ENCODE measurements at places on chromosomes 2 and 18.

- DNase-seq: no peak
- H3K4me1 ChIP-seq: peaks cover 15% of the 10 kb centered on the region
- H3K4me3 ChIP-seq: no peak overlapping the region
- no peaks in the 10 kb centered on the region for H3K36me3 ChIP-seq
Observed at GRCh38 chr2:26523750-26524149, 45.8 kb upstream of the OTOF start.

DNA sequence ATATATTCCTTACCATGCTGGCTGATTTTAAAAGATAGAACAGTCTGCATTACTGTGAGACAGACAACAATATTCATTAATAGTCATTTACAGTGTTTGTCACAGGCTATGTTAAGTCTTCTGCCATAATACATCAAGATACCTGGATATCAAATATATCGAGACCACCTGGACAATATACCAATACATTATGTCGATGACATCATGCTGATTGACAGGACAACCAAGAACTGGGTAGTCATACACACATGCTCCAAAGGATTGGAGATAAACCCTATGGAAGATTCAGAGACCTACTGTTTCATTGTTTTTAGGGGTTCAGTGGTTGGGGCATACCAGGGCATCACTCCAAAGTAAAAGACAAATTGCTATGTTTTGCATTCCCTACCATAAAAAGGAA, 26.5 kb upstream of the SMCHD1 start:
- H3K36me3 ChIP-seq: peaks cover 12% of the 10 kb centered on the region
- H3K27ac ChIP-seq: no peak overlapping the region
- H3K4me3 ChIP-seq: no peak overlapping the region
- no peaks in the 10 kb centered on the region for H3K27me3 ChIP-seq
- peaks cover 15% of the 10 kb centered on the region for H3K4me1 ChIP-seq
- no peak for DNase-seq

DNA sequence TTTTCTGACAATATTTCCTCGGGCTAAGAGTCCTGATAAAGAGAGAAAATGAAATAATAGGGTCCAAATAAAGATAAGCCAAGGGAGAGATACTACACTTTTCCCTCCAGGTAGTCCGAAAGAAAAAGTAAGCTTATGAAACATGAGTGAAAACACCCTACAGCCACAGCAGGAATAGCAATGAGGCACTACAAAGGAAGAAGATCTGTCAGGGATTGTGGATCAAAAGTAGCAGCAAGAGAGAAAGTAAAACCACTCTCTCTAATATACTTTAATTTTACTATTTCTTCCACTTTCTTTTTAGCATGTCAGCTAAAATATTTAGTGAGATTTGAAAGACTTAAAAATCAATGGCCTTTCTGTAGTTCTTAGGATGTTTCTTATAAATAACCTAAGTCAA, 1601.8 kb downstream of the LRP1B start:
- no peak for DNase-seq
- H3K36me3 ChIP-seq: no peaks in the 10 kb centered on the region
- H3K4me3 ChIP-seq: no peak overlapping the region
- no peaks in the 10 kb centered on the region for H3K27me3 ChIP-seq

DNA sequence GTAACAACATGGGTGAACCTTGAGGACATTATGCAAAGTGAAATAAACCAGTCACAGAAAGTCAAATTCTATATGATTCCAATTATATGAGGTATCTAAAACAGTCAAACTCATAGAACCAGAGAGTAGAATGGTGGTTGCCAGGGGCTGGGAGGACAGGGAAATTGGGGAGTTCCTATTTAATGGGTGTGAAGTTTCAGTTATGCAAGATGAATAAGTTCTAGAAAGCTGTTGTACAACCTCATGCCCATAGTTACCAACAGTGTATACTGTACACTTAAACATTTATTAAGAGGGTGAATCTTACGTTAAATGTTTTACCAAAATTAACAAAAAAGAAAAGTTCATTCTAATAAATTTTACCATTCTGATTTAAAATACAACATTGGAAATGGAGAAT, 92.7 kb upstream of the WDSUB1 start:
- H3K4me1 ChIP-seq: no peaks in the 10 kb centered on the region
- peaks cover 2% of the 10 kb centered on the region for H3K36me3 ChIP-seq
- DNase-seq: no peak
- no peak overlapping the region for H3K27ac ChIP-seq
- no peaks in the 10 kb centered on the region for H3K27me3 ChIP-seq

DNA sequence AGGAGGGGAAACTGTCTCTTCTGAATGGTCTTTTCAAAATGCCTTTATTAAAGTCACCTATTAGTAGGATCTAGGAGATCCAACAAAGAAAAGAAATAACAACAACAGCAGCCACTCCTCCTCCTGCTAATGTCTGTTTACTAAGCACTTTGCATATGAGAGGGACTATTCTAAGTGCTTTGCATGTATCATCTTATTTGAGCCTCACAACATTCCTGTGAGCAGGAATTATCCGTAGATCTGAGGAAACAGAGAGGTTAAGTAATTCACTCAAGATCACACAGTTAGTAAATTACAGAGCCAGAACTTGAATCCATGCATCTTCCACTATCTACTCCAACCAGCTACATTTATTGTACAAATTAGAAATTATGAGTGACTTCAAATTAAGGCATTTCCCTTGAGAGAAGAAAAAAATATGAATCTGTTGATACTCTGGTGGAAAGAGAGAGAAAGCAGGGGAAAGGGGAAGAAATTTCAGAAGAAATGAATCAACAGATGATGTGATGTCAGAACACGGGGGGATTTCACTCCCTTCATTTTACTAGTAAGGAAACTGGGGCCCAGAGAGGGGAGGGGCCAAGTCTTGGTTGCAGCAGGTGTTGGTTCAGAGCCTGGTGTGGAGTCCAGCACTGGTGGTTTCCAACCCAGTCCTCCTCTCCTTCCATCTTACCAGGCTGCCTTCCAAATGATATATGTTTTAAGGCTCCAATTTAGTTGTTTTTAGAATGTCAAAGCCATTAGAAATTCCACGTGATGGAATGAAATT, 49.7 kb downstream of the TSN start:
- no peak overlapping the region for H3K4me3 ChIP-seq
- H3K4me1 ChIP-seq: peaks cover 3% of the 10 kb centered on the region
- no peak for DNase-seq
- no peaks in the 10 kb centered on the region for H3K36me3 ChIP-seq

DNA sequence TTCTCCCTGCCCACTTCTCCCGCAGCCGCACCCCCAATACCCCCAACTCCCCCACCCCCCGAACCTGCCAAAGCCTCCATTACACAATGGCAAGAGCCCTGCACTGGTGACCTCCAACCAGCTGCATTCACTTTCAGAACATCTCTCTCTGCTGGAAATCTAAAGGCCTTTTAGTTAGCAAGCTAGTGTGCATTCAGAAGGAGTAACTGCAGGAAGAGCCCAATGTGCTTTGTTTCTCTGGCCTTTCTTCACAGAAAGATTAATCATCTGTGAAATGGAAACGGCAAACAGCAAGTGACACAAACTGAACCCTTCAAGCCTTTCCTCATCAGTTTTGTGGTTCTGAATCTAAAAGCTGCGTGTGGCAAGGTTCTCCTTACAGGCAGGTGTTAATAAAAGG, 124.2 kb downstream of the OLA1 start:
- H3K4me1 ChIP-seq: no peaks in the 10 kb centered on the region
- no peak overlapping the region for H3K4me3 ChIP-seq
- H3K27ac ChIP-seq: no peak overlapping the region
- no peak for DNase-seq

- no peaks in the 10 kb centered on the region for H3K4me1 ChIP-seq
- no peaks in the 10 kb centered on the region for H3K36me3 ChIP-seq
- H3K4me3 ChIP-seq: no peak overlapping the region
- H3K27ac ChIP-seq: no peak overlapping the region
Observed at GRCh38 chr2:55106148-55106547, 55.9 kb upstream of the RTN4 start.

DNA sequence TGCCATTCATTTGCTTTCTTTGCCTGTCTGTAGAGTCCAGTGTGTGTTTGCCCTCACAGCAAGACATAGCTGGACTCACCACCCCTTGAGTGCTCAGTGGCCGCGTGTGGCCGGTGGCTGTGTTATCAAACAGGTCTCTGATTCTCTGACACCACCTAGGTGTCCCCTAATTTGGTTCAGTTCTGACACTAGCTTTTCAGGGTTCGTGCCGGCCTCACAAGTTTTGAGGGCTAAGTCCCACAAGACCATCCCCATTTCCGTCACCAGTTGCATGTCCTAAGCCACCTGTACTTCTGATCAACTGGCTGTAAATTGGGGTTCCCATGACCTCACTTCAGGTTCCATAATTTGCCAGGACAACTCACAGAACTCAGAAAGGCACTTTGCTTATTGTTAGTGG, 23.5 kb downstream of the NCK2 start:
- peaks cover 37% of the 10 kb centered on the region for H3K36me3 ChIP-seq
- DNase-seq: no peak
- H3K27ac ChIP-seq: no peak overlapping the region
- H3K27me3 ChIP-seq: no peaks in the 10 kb centered on the region

DNA sequence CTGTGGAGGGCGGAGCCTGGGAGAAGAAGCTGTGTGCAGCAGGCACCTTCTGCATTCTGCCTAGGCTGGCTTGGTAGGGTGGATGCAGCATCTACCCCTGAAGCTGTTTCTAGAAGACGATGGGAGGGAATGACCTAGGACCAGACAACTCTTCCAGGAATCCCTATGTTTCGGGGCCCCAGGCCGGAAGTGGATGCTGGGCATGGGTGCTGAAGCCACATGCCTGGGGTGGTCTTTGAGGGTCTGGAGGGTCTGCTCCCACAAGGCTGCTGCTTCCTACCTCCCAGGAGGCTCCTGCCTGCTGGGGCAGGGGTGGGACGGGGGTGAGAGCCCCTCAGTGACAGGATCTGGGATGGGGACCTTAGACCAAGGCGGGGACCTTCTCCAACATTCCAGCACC, 61.0 kb downstream of the CIB4 start:
- peaks cover 16% of the 10 kb centered on the region for H3K27me3 ChIP-seq
- H3K36me3 ChIP-seq: no peaks in the 10 kb centered on the region
- peaks cover 4% of the 10 kb centered on the region for H3K4me1 ChIP-seq
- no peak for DNase-seq
- H3K4me3 ChIP-seq: no peak overlapping the region

DNA sequence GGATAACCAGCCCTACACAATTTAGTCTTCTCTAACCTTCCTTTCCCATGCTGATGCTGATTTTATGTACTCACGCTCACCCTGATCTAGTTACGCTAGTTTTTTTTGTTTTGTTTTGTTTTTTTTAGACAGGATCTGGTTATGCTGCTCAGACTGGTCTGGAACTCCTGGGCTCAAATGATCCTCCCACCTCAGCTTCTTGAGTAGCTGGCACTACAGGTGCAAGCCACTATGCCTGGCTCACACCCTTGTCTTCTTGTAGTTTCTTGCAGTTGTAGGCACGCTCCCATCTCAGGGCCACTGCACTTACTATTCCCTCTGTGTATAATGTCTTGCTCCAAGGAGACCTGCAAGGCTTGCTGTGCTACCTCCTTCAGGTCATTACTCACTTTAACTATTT, 6.2 kb downstream of the PELI1 start:
- no peak overlapping the region for H3K27ac ChIP-seq
- H3K4me3 ChIP-seq: no peak overlapping the region
- peaks cover 17% of the 10 kb centered on the region for H3K36me3 ChIP-seq

DNA sequence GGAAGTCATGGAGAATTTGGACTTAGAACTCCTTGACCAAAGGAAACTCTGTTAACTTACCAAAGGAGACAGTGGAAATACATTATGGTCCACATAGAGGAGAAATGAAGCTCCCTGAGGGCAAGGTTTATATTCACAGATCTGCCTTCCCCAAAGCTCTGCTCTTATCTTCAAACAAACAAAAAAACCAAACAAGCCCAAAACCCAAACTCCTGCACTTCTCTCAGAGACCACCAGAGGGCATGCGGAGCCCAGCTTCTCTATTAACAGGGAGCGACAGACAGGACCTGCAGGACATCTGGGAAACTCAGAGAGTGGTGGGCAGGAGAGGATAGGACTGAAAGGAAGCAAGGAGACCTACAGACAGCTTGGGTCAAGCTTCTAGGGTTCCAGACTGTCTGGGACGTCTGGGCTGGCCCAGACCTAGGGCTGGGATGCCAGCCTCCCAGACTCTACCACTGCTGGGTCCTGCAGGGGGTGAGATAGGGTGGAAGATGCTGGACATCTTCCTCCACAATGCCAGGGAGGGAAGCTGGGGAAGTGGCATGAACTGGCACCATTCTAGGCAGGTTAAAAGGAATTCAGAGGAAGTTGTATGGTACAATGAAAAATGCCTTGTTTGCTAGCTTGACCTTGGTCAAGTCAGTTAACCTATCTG, 4.0 kb upstream of the WNT10A start:
- peaks cover 22% of the 10 kb centered on the region for H3K4me1 ChIP-seq
- H3K4me3 ChIP-seq: no peak overlapping the region
- H3K36me3 ChIP-seq: no peaks in the 10 kb centered on the region
- H3K27ac ChIP-seq: no peak overlapping the region

DNA sequence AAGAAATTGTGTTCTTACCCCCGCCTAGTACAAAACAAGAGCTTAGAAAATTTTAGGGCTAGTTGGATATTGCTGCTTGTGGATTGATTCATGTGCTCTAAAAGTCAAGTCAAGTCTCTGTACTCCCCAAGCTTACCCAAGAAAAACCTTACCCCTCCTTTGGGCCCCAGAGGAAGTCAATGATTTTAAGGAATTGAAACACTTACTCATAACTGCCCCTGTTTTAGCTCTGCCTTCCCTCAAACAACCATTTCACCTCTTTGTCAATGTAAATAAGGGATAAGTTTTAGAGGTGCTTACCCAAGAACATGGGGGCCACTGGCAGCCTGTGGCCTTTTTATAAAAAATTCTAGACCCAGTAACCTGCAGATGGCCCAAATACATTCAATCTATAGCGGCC, 136.6 kb upstream of the RMP24 start:
- no peak overlapping the region for H3K27ac ChIP-seq
- no peaks in the 10 kb centered on the region for H3K4me1 ChIP-seq
- no peak overlapping the region for H3K4me3 ChIP-seq
- H3K27me3 ChIP-seq: peaks cover 2% of the 10 kb centered on the region
- DNase-seq: no peak

GRCh38 chr2:81942136-81942680, 1637.7 kb upstream of the LRRTM1 start:
- DNase-seq: no peak
- H3K27me3 ChIP-seq: no peaks in the 10 kb centered on the region
- H3K4me3 ChIP-seq: no peak overlapping the region
- no peaks in the 10 kb centered on the region for H3K36me3 ChIP-seq
- no peak overlapping the region for H3K27ac ChIP-seq

DNA sequence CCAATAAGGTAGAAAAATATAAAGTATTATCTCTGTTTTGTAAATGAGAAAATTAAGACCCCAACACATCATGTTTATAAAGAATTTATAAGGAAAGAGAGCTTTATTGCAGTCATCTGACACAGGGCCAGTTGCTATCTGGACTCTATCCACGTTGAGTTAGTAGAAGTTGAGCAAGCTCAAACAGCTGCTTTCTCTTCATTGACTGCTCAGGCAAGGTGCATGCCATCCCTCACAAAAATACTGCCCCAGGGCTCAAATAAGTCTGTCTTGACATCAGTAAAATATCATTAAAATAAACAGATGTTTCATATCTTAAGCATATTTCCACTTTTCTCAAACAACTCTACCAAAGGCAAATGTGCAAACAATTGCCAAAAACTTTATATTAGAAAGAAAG, 14.8 kb downstream of the COL5A2 start:
- H3K4me1 ChIP-seq: no peaks in the 10 kb centered on the region
- no peaks in the 10 kb centered on the region for H3K27me3 ChIP-seq
- DNase-seq: no peak
- H3K4me3 ChIP-seq: no peak overlapping the region
- no peak overlapping the region for H3K27ac ChIP-seq
- no peaks in the 10 kb centered on the region for H3K36me3 ChIP-seq

- peaks cover 15% of the 10 kb centered on the region for H3K27me3 ChIP-seq
- no peak overlapping the region for H3K4me3 ChIP-seq
- no peak overlapping the region for H3K27ac ChIP-seq
Observed at GRCh38 chr18:79819064-79819967, 21.6 kb downstream of the KCNG2 start.

Measured in activated naive CD8-positive, alpha-beta T cell treated with anti-CD3 and anti-CD28 coated beads, Interleukin-2, amount 10 ng/mL, durations not matched to agents 7 days and 5 days (primary cell).